ENCODE measurements at places on chromosomes 7 and 10.

- DNase-seq = no peak
Observed at GRCh38 chr7:41695661-41696322, 7.1 kb downstream of the INHBA start.

- DNase-seq = peak; percentile 93
Observed at GRCh38 chr7:44767912-44768627, 19.4 kb downstream of the ZMIZ2 start.

DNA sequence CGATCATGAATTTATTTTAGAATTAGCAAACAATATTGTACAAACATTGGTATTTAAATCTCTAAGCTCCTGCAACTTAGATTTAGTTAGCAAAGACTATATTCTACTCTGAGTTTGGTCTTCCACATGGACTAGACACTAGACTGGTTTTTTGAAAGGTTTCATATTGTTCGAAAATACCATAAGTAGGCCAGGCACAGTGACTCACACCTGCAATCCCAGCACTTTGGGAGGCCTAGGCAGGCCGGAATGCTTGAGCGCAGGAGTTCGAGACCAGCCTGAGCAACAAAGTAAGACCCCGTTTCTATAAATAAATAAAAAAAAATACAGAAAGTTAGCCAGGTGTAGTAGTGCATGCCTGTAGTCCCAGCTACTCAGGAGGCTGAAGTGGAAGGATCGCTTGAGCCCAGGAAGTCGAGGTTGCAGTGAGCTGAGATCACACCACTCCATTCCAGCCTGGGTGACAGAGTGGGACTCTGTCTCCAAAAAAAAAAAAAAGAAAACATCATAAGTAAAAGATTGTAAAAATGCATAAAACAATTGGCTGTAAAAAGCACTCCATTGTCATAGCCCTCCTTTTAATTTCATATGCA lies 73.1 kb downstream of the ABCC2 start:
- no peak for DNase-seq

GRCh38 chr10:71840958-71841335 lies 10.1 kb downstream of the PSAP start:
- no peak for DNase-seq

- DNase-seq = no peak
Observed at GRCh38 chr10:18980089-18980629, 68.4 kb upstream of the MALRD1 start.

GRCh38 chr7:124908259-124908658 lies 21.4 kb downstream of the POT1 start:
- no peak for DNase-seq

GRCh38 chr7:3232228-3232627 lies 68.8 kb upstream of the SDK1 start:
- no peak for DNase-seq

DNA sequence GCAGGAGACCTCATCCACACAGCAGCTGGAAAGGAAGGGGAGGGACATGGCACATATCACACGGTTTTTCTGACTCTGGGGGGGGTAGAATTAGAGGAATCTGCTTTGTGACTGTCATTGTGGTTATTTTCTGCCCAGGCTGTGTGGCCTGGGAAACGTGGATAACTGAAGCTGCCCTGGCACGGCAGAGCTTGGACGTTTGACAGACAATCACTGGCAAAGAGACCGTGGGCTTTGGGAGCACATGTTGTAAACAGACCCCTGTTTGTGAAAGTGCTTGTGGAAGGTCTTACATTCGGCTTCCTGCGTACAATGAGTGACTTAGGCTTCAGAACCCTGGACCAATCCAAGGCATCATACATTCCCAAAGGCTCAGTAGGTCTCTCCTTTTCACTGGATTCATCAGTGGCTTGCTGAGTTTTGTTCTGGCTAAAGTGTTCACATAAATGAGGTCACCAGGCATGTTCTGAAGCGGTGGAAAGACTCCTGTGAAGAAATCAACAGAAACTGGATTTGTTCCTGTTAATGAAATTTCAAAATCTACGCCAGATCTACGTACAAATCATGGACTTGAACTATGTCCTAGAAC lies 188.2 kb downstream of the TEX36 start:
- DNase-seq = no peak

GRCh38 chr10:100185364-100186252 lies at the start of gene ERLIN1:
Gene ERLIN1 (minus strand): TSS chr10:100186029. CDS start chr10:100185626, 403 bp downstream.
- DNase-seq = peak; percentile 25

DNA sequence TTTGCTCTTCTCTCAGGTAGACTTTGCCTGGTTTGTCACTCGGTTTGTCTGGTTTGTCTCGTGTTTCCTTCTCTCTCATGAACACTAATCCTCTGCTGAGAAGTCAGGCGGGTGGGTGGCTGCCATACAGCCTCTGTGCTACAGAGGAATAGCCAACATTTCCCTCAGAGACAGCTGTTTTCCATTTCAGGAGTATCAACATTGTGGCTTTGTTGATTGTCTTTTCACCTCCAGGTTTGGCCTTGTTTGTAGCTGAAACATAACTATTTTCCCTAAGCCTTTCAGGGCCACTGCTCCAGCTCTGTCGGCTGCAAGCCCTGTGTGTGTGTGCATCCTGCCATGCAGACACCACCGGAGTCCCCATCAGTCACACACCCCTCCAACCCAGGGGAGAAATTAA lies 122.8 kb downstream of the BAMBI start:
- no peak for DNase-seq

DNA sequence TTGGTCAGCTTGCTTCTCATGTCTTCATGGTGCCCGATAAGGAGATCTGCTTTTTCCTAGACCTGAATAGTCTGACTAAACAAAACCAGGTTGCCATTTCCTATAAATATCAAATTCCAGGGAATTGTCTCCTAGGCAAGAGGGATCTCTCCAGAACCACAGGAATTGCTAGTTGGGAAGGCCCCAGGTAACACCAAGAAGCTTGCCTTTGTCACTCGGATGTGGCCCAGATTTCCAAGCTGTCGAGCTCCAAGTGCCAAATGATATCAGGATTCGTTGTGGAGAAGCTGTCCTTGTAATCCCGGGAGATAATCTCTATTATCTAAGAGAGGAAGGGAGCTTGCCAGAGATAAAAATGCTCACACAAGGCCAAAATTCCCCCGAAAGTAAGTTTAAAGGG lies 1288.5 kb upstream of the AUTS2 start:
- no peak for DNase-seq

- DNase-seq = no peak
Observed at GRCh38 chr7:154863766-154864522, 139.0 kb downstream of the PAXIP1 start.

DNA sequence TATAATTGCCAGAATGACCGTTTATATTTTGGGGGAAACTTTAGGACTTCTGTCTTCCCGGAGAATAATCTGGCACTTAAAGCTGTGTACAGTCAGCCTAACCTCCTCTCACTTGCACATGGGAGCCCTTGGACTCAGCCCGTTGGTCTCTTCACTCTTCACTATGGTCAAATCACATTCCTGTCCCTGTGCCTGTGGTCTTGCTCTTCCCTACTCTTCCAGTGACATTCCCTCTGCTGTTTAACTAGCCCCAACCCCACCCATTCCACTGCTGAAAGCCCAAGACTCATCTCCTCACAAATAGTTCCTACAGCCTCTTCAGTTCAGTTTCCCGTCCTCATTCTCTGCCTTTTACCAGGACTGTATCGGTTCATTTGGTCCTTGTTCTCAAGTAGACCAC lies 135.0 kb downstream of the DYNC1I1 start:
- DNase-seq = no peak

GRCh38 chr10:92972066-92972870 lies 88.3 kb upstream of the CYP26C1 start:
- DNase-seq = no peak
